Type B pancreatic cell (in vitro differentiated cells): ENCODE measurements at places on chromosomes 1 and 21.
A peak's percentile ranks its signal among the peaks of the same experiment; 100 is the strongest.

DNA sequence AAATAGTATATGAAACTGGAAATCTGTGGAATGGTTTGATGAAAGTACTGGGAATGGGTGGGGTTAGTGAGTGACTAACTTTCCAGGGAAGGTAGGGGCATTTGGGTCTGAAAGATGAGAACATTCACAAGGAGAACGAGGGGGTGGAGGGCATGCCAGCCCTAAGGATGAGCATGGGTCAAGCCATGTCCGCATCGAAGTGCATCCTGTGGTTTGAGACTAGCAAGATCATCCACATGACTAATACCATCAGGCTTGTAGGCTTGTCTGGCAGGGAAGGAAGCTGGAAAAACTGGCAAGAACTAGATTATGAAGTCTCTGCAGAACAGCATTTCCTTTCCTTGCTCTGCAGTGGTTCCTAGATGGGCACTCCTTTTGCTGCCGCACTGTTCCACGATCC, 70.4 kb upstream of the UBE2U start:
- DNase-seq: no peak
- H3K4me3 ChIP-seq: no peak overlapping the region
- H3K27ac ChIP-seq: no peak overlapping the region
- H3K27me3 ChIP-seq: peaks cover 8% of the 10 kb centered on the region
- H3K36me3 ChIP-seq: peaks cover 14% of the 10 kb centered on the region

- H3K27ac ChIP-seq: no peak overlapping the region
- H3K27me3 ChIP-seq: peaks cover 5% of the 10 kb centered on the region
- no peaks in the 10 kb centered on the region for H3K36me3 ChIP-seq
- H3K4me1 ChIP-seq: no peaks in the 10 kb centered on the region
Measured at GRCh38 chr1:177922209-177922608, 47.6 kb downstream of the SEC16B start.

GRCh38 chr1:194846488-194846887, 1660.1 kb upstream of the B3GALT2 start:
- DNase-seq: no peak
- H3K27me3 ChIP-seq: no peaks in the 10 kb centered on the region
- H3K36me3 ChIP-seq: no peaks in the 10 kb centered on the region

DNA sequence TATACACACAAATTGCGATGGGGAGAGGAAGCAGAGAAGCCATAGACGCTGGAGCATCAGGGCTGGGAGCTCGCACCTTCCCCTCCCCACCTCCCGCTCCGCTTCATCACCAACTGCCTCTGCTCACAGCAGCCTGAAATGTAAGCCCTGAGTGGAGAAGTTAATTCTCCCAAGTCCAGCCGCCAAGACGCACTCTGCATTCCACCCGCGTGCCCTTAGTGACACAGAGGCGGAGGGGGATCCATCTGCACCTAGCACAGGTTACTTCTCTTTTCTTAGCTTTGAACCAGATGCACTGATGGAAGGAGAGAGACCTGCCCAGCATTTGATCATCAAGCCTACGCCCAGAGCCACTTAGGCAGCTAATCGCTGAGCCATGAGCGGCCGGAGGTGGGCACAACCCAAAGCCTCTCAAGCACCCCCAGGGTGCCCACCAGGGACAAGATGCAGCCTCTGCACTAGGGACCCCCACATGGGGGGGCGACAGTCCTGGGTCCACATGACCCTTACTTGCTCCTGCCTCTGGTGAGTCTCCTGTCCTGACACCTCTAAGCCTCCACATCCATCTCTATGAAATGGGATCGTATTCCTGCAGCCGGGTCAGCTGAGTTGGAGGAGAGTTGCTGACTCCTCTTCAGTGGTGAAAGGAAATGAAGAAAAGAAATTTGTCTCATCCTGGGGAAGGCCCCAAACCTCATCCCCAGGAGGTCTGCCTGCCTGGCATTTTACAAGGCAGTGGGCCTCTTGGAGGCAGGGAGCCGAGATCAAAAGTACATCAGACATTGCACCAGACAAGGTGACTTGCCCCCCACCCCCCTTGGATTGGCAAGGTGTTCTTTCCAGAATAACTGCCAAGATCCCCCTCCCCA, 316.2 kb downstream of the MATN1 start:
- H3K4me3 ChIP-seq: no peak overlapping the region
- no peaks in the 10 kb centered on the region for H3K36me3 ChIP-seq
- peaks cover 47% of the 10 kb centered on the region for H3K27me3 ChIP-seq
- no peak overlapping the region for H3K27ac ChIP-seq
- DNase-seq: peak; percentile 61

DNA sequence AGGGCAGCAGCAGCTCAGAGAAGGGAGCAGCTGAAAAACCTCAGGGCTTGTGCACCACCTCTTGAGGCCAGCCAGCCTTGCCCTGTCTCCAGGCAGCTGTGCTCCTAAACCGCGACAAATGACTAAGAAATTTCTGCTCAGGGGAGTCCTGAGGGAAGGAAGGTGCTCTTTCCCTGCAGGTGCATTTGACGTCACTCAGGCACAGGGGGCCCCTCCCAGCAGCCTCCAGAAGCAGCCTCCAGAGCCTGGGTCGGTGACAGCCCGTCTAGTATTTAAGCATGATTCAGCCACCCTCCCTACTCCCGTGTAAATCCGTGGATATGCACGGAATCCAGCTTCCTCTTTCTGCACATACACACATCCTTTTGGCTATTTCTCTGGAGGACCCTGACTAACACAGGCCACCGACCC, 560.5 kb downstream of the KIF26B start:
- no peak for DNase-seq
- no peak overlapping the region for H3K4me3 ChIP-seq
- H3K27me3 ChIP-seq: no peaks in the 10 kb centered on the region
- H3K4me1 ChIP-seq: peaks cover 4% of the 10 kb centered on the region

DNA sequence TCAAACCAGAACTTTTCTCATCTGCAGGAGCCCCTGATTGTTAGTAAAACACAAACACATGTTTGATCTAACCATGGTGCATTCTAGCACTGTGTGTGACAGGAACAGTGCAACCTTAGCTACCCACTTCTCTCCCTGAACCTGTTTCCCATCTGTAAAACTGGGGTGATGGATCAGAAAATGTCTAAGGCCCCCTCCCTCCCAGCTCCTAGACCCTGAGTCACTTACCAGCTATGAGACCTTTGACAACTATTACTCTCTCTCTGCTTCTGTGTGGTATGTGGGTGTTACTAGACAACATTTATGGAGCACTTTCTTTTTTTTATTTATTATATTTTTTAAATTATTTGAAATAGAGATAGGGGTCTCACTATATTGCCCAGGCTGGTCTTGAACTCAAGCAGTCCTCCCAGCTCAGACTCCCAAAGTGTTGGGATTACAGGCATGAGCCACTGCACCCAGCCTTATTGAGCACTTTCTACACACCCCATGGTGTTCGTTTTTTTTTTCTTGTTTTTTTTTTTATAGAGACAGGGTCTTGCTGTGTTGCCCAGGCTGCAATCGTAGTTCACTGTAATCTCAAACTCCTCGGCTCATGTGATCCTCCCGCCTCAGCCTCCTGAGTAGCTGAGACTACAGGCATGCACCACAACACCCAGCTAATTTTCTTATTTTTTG, 2.6 kb downstream of the INPP5B start:
- H3K4me1 ChIP-seq: peaks cover 7% of the 10 kb centered on the region
- no peak overlapping the region for H3K4me3 ChIP-seq
- peaks cover 4% of the 10 kb centered on the region for H3K36me3 ChIP-seq

GRCh38 chr1:22641906-22642636, 1.4 kb upstream of the C1QC start:
- DNase-seq: peak; percentile 84
- H3K27ac ChIP-seq: no peak overlapping the region
- H3K27me3 ChIP-seq: peaks cover 22% of the 10 kb centered on the region
- no peaks in the 10 kb centered on the region for H3K36me3 ChIP-seq

GRCh38 chr21:17195976-17196375, 316.9 kb upstream of the CXADR start:
- H3K27me3 ChIP-seq: peaks cover 3% of the 10 kb centered on the region
- no peak overlapping the region for H3K27ac ChIP-seq
- peaks cover 3% of the 10 kb centered on the region for H3K36me3 ChIP-seq
- no peak overlapping the region for H3K4me3 ChIP-seq
- DNase-seq: no peak

GRCh38 chr1:15260418-15261154, 13.6 kb downstream of the FHAD1 start:
- no peaks in the 10 kb centered on the region for H3K4me1 ChIP-seq
- H3K4me3 ChIP-seq: no peak overlapping the region
- H3K27ac ChIP-seq: no peak overlapping the region
- no peaks in the 10 kb centered on the region for H3K36me3 ChIP-seq
- DNase-seq: peak; percentile 16
- no peaks in the 10 kb centered on the region for H3K27me3 ChIP-seq

DNA sequence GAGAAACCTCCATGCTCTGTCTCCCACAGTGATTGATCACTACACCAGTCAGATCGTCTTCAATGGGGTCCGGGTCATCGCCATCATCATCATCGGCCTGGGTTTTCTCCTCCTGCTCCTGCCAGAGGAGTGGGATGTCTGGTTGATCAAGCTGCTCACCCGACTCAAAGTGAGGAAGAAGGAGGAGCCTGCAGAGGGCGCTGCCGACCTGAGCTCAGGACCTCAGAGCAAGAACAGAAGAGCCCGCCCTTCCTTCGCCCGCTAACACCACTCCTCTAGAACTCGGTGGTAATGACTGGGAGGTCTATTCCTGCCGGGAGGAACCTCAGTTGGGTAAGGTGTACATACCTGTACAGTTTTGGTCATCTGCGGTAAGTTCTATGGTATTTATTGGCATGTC, 50.3 kb upstream of the COA6 start:
- peaks cover 64% of the 10 kb centered on the region for H3K27me3 ChIP-seq
- DNase-seq: no peak
- H3K4me3 ChIP-seq: no peak overlapping the region
- no peak overlapping the region for H3K27ac ChIP-seq
- peaks cover 4% of the 10 kb centered on the region for H3K4me1 ChIP-seq
- H3K36me3 ChIP-seq: no peaks in the 10 kb centered on the region

DNA sequence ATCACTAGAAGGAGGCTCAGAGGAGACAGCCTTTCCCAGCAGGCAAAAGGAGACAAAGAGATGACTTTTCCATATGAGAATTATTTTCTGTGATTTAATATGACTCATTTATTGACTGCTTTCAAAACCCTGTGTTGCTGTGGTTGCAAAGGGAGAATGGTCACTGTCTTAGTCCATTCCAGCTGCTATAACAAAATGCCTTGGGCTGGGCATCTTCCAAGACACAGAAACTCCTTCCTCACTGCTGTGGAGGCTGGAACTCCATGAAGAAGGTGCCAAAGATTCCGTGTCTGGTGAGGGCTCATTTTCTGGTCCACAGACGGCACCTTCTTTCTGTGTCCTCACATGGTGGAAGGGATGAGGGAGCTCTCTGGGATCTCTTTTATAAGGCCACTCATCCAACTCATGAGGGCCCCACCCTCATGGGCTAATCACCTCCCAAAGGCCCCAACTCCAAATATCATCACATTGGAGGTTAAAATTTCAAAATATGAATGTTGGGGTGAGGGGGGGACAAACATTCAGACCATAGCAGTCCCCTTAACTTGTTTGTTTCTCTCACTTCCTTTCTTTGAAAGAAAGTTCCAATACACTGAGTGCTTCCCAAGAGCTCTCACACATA, 252.1 kb upstream of the RAB4A start:
- H3K4me1 ChIP-seq: peaks cover 31% of the 10 kb centered on the region
- no peaks in the 10 kb centered on the region for H3K36me3 ChIP-seq
- no peak overlapping the region for H3K27ac ChIP-seq
- DNase-seq: no peak

DNA sequence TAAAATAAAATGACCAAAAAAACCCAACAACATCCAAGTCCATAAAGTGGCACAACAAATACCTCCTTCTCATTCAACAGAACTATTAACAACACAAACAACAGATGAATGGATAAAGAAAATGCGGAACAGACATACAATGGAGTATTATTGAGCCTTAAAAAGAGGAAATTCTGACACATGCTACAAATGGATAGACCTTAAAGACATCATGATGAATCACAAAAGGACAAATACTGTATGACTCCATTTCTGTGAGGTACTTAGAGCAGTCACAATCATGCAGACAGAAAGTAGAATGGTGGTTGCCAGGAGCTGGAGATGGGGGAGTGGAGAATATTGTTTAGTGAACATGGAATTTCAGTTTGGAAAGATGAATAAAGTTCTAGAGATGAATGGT, 42.6 kb downstream of the EYA3 start:
- no peak for DNase-seq
- no peak overlapping the region for H3K4me3 ChIP-seq
- no peak overlapping the region for H3K27ac ChIP-seq
- peaks cover 22% of the 10 kb centered on the region for H3K36me3 ChIP-seq
- no peaks in the 10 kb centered on the region for H3K27me3 ChIP-seq

DNA sequence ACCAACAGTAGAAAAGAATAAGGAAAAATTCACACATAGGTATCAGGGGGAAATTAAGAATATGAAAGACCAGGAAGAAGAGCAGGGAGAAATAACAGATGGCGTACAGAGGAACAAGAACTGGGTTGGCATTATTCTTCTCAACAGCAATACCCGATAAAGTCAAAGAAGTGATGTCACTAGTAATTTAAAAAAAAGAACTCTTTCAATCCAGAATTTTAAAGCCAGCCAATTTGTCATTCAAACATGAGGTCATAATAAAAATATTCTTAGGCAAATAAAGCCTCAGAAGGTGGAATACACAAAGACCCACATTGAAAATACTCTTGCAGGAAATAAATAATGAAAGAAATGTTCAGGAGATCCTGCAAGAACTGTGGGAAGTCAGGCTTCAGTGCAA, 8.8 kb downstream of the NCMAP start:
- no peak for DNase-seq
- H3K27ac ChIP-seq: no peak overlapping the region
- no peak overlapping the region for H3K4me3 ChIP-seq
- no peaks in the 10 kb centered on the region for H3K27me3 ChIP-seq
- H3K36me3 ChIP-seq: no peaks in the 10 kb centered on the region
- peaks cover 41% of the 10 kb centered on the region for H3K4me1 ChIP-seq

DNA sequence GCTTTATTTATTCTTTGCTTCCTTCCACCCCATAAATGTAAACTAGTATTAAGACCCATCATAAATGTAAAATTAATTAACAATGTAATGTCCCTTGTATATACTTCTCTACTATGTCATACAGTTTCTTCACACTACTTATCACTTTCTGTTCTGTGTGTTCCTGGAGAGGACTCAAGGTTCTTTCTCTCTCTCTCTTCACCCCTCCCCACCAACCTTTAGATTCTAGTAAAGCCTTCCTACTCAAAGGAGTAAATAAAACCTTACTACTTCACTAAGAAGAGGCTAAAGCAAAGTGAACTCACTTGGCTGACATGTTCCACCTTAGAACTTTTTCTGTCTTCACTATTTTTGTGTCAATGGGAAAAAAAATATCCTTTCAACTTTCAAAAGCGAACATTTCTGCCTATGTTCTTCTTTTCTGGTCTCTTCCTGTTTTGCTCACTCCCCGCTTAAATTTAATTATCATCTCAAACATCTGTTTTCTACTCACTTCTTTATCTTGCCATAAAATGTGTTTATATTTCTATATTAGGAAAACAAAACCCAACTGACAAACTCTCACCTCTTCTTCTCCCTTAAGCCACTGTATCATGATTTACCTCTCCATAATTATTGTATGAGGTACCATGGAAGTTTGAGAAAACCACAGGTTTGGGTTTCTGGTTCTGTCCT, 260.3 kb downstream of the DPYD start:
- H3K27ac ChIP-seq: no peak overlapping the region
- no peak overlapping the region for H3K4me3 ChIP-seq
- no peak for DNase-seq
